ENCODE measurements at places on chromosomes 1 and 21.

DNA sequence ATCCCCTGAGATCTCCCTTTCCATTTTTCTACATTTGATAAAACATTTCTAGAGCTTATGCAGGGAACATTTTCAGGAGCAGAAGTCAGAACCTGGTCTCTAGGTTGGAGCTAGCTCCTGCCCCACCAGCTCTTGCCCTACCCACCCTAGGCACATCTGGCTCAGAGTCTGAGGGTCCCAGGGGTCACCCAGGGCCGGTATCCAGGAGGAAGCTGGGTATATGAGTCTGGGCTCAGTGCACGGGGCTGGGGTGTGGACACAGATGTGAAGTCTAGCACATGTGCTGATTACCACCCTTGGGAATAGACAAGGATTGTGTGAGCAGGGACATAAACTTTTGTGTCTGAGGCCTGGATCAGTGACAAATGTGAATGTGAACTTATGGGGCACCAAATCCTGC, 95.4 kb downstream of the MATN1 start:
- no peak for DNase-seq

DNA sequence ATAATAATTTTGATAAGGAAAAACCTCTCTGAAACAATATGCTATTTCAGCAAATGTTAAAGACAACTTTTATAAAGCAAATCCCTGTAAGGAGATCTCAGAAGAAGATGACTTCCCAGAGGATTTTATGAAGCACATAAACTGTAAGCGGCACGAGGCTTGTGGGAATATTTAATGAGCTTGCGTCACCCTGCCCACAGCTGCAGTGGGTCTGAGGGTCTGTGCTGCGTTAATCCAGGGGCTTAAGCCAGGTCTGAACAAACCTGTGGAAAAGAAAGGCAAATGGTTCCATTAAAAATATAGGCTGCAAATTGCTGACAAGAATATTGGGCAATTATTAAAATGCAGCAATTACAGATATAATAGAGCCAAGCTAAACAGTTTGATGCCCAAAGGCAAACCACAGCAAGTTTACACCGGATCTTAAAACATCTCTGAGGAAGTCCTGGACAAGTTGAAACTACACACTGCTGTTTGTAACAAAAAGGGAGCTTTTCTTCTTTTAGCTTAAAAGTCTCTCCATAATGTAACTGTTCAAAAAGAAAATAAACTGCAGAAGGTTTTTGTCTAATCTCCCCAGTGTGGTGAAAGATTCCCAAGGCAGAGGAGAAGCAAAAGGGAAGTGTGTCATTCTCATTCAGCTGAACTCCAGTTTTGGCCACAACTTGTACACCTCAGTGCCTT, 21.8 kb downstream of the TGFBR3 start:
- peak; percentile 68 for DNase-seq

DNA sequence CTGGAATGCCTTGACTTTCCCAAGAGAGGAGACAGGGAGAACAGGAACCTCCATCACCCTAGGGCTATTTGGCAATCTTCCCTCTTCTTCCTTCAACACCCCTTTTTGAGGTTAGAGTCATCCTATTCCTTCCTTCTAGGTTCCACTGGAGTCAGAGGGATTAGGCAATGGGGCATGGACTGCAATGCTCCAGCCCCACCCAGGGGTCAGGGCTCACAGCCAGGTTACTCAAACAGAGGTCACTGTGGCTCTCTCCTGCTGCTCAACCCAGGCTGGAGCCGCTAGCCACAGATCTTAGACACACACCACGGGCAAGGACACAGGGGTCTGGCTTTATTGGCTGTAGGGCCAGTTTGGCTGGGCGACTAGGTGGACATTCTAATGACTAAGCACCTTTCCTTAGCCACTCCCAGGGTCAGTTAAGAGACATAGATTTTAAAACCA, 145.5 kb upstream of the NRIP1 start:
- DNase-seq: peak; percentile 9

GRCh38 chr1:156122519-156123355, 8.2 kb downstream of the LMNA start:
- DNase-seq: peak; percentile 89

DNA sequence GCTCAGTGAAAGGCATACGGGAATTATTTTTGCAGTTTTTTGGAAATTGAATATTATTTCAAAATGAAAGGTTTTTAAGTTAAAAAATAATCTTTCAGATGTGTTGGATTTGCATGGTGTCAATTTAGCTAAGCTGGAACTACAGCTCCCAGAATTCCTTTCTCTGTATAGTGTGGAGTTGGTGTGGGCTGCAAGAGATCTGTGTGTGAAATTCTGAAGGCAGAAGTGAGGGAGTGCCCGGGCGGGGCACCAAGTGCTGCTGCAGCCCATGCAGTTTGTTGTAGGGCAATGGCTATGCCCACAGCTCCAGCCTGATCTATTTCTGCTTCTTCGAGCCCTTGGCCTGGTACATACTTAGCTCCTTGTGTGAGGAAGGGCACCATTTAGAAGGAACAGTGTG, 60.5 kb upstream of the CSF1 start:
- DNase-seq: no peak

DNA sequence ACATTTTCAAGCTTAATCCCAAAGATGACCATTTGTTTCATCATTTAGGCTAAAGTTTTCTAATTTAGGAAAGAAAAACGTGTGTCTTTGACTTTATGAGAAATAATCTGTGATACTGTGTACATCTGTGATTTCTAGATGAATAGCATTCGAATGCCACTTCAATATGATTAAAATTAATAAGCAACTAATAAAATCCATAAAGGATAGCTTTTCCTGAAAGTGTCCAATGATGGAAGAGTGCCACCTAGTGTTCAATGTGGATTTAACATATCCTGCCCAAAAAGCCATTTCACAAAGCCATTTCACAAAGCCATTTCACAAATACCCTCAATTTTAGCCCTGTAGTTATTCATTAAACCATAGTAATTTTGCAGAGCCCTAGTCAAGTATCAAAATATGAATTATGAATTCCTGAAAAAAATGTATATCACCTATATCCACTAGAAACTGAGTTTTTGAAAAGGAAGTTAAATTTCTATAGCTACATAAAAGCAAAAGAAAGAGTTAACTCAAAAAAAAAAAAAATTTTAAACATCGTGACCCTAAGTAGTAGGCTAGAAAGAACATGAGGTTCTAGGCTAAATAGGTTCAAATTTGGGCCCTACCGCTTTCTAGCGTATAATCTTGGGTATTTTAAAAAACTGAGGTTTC, 19.1 kb downstream of the NME7 start:
- peak; percentile 59 for DNase-seq

DNA sequence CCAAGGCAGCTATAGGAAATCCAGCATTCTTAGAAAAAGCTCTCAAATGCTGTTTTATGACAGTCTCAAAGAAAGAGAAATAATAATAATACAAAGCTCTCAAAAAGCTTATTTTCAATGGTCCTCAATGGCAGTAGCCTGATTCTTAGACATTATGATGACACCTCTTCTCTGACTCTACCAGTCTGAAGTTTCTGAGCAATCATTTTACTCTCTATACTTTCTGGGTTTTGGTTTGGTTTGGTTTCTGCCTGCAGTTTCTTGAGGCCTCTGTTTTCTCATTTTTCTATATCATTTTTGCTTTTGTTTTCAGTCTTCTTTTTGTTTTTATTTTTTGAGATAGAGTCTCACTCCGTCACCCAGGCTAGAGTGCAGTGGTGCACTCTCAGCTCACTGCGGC, 50.2 kb upstream of the TBX15 start:
- no peak for DNase-seq

- no peak for DNase-seq
These were observed 2.3 kb upstream of the EPS8L3 start for GRCh38 chr1:109765896-109766615.

DNA sequence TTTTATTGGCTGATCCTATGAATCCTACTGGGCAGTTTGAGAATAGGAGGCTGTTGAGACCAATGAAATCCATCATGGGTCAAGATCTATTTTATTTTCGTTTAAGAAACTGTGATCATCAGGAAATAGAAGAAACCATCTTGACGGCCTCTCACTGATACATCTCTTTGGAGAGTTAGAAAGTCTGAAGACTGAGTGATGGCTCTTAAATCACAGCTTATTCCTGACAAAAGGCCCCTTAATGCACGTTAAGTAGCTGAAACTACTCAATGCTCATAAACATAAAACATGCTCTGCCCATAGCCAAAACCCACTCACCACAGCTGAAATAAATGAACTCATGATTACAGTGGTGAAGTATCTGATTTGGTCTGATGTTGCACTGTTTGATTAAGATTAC, 784.5 kb upstream of the NEGR1 start:
- no peak for DNase-seq

DNA sequence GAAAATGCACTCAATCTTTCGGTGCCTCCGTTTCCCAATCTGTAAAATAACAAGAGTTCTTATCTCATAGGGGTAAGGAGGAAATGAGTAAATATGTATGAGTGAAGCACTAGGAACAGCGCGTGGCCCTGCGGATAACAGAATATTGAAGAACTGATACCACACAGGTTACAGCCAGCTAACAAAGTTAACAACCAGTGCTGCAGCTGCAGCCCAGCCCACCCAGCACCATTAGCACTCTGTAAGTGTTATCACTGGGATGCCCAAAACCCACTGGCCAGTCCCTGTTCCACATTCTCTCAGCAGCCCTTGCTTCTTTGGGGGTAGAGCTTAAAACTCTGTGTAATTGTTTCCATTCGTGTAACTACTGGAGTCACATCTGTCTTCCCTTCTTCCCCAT, 89.5 kb downstream of the VWA5B1 start:
- no peak for DNase-seq

DNA sequence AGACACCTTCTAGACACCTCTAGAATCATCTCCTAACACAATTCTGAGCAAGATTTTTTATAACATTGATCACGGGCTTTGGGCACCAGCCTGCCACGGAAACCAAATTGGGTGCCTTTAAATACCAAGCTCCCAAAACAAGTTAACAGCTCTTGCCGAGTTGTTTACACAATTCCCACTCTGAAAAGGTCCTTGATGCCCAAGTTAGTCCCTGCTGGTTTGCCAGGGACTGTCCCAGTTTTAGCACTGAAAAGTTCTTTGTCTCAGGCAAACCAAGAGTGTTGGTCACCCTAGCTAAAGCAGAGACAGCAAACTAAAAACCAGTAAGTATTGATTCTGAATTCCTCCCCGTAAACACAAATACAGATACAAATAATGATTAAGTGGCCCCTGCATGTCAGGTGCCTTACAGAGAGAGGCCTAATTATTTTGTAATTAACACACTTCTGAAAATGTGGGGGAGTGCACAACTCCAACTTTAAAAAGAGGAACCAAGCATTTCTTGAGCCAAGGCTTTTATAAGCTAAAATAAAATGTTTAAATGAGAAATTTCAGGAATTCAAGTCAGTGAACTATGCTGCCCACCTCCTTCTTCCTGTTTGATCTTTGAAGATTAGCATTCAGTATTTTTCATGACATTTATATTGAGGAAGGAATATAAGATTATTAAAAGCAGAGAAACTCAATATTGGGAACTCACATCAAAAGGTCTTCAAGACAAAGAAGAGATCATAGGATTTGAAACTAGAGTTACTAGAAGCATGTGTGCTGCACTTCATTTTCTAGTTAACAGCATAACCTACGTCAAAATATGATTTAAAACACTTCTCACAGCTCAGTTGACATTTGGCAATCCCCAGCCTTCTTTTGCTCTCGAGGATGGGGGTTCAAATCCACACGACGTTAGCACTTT, 9.0 kb upstream of the UBE2U start:
- no peak for DNase-seq

DNA sequence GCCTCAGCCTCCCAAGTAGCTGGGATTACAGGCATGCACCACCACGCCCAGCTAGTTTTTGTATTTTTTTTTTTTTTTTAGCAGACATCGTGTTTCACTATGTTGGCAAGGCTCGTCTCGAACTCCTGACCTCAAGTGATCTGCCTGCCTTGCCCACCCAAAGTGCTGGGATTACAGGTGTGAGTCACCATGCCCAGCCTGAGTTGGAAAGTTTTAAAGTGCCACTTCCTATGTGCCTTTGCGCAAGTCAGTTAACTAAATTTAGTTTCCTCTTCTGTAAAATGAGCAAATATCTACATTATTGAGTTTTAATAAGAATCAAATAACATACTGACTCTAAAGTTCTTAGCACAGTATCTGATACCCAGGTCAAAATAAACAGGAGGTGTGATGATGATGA, 12.4 kb downstream of the SLC19A2 start:
- no peak for DNase-seq

- no peak for DNase-seq
These were observed 13.0 kb downstream of the PTPRC start for GRCh38 chr1:198651650-198652400.

DNA sequence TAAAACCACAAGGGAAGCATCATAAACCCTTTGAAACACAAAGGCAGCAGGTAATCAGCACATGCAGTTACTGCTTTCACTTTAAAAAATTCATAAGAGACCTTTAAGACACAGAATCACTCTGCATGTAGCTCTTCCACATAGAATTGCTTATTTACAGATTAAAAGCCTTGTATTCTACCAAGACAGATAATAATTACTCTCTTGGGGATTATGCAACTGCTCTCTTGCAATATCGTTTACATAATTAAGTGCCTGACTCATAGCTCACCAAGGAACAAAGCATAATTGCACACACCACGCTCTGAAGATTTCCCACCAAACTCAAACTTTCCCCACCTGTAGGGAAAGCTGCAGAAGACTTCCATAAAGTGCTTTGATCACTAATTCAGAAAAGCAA, 87.9 kb downstream of the VAV3 start:
- DNase-seq: peak; percentile 1

GRCh38 chr1:174836543-174836942, 163.2 kb upstream of the CACYBP start:
- no peak for DNase-seq

- DNase-seq: no peak
These were observed 45.2 kb downstream of the CHD5 start for GRCh38 chr1:6134741-6135510.

DNA sequence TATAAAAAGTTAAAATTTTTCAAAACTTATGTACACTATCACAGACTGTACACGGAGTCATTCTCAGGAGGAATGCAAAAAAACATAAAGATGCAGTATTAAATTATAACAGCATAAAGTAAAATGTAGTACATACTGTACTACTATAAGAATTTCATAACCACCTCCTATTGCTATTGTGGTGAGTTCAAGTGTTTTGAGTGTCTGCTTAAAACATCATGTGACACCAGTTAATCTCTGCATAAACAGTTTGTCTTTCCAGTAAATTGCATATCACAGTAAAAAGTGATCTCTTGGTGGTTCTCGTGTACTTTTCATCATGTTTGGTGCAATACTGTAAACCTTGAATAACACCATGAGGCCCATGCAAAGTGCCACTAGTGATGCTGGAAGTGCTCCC, 45.2 kb downstream of the SDCCAG8 start:
- peak; percentile 2 for DNase-seq

All from HCEC 1CT (cell line).